ENCODE measurements at places on chromosomes 2 and 18. TPM values are rescaled to one million over a fixed set of nuclear protein-coding genes. Genes with fewer than 3 reads are reported as not detected.

The IHH gene
- total RNA-seq: not detected

The PRKAG3 gene
- total RNA-seq: 0.12 TPM

The CPO gene
- 0.27 TPM for total RNA-seq

The ANKRD30BL gene
- not detected for total RNA-seq

The POTEJ gene
- not detected for total RNA-seq

The SAG gene
- total RNA-seq: not detected

The ATP5MC3 gene
- total RNA-seq: 1,234 TPM

The DDX1 gene
- 167 TPM for total RNA-seq

The NIFK gene
- total RNA-seq: 20.7 TPM

The CKAP2L gene
- total RNA-seq: 0.10 TPM

The FAM237A gene
- total RNA-seq: 2.0 TPM

The GRHL1 gene
- total RNA-seq: 1.0 TPM

The UGT1A6 gene
- total RNA-seq: not detected

The ALPG gene
- total RNA-seq: not detected

The OLA1 gene
- 69.2 TPM for total RNA-seq

The ACTG2 gene
- total RNA-seq: 0.32 TPM

The BMP10 gene
- total RNA-seq: 0.25 TPM

The IL1A gene
- not detected for total RNA-seq

The DTNA gene
- total RNA-seq: 140 TPM

The KCNG3 gene
- total RNA-seq: not detected

The NAT8 gene
- not detected for total RNA-seq

The LOXHD1 gene
- total RNA-seq: 0.74 TPM

The ERICH2 gene
- total RNA-seq: 1.2 TPM

The PFN4 gene
- 0.62 TPM for total RNA-seq

The MEIS1 gene
- 40.8 TPM for total RNA-seq

The TWIST2 gene
- total RNA-seq: 2.6 TPM

The CHST9 gene
- total RNA-seq: 7.0 TPM

The ANO7 gene
- total RNA-seq: 1.1 TPM

The SP5 gene
- 0.12 TPM for total RNA-seq

The TGFA gene
- total RNA-seq: 1.1 TPM

The SPIRE1 gene
- total RNA-seq: 41.0 TPM

The UGT1A10 gene
- not detected for total RNA-seq

The POTEI gene
- total RNA-seq: not detected

The CAMKMT gene
- total RNA-seq: 3.3 TPM

The SYT4 gene
- 1.9 TPM for total RNA-seq

The MC5R gene
- not detected for total RNA-seq

The CTNNA2 gene
- not detected for total RNA-seq

The PTPN2 gene
- 11.7 TPM for total RNA-seq

The SULT1C4 gene
- 3.2 TPM for total RNA-seq

The ANKRD30B gene
- not detected for total RNA-seq

The CD28 gene
- 0.92 TPM for total RNA-seq

The REV1 gene
- total RNA-seq: 74.2 TPM

The RAB31 gene
- total RNA-seq: 7.6 TPM

The RIT2 gene
- not detected for total RNA-seq

The ALLC gene
- not detected for total RNA-seq

The PDE6D gene
- 16.1 TPM for total RNA-seq

The AMER3 gene
- total RNA-seq: not detected

The COL4A4 gene
- 9.8 TPM for total RNA-seq

The MCEE gene
- total RNA-seq: 41.6 TPM

The CD8B gene
- total RNA-seq: 1.2 TPM

The POLR1B gene
- total RNA-seq: 12.2 TPM

The CPLX4 gene
- not detected for total RNA-seq

The SLC23A3 gene
- 0.37 TPM for total RNA-seq

The DUSP11 gene
- 12.9 TPM for total RNA-seq
